CD8-positive, alpha-beta memory T cell (primary cell): ENCODE measurements at places on chromosomes 5 and 9.

DNA sequence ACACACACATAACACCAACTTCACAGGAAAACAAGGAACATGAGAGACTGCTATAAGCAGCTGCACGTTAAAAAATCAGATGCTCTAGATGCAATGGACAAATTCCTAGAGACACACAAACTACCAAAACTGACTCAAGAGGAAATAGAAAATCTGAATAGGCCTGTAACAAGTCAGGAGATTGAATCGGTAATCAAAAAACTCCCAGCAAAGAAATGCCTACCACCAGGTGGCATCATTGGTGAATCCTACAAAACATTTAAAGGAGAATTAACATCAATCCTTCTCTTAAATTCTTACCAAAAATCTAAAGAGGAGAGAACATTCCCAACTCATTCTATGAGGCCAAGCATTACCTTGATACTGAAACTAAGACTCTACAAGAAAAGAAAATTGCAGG lies 54.9 kb downstream of the NDST1 start:
- no peak for DNase-seq

DNA sequence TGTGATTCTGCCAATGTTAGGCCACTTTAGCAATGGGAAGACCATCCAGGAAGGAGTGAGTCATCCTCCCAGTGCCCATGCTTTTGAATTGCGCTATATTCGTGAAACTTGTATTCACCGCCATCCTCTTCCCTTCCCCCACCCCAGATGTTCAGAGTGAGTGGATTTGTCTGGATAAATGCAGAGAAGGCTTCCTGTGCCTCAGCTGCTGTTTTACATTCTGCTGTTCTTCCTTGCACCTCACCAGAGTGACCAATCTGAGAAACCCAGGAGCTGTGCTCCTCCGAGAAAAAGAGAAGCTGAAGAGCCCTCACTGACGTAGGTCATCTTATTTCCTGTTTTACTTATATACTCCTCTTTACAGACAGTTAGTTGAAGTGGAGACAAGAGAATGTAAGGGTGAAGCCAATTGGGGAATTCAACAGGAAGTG lies 24.6 kb upstream of the SVEP1 start:
- no peak for DNase-seq

GRCh38 chr9:38026021-38026809 lies 42.8 kb downstream of the SHB start:
- no peak for DNase-seq

- no peak for DNase-seq
These were observed 136.3 kb downstream of the SIL1 start for GRCh38 chr5:139061856-139062255.

DNA sequence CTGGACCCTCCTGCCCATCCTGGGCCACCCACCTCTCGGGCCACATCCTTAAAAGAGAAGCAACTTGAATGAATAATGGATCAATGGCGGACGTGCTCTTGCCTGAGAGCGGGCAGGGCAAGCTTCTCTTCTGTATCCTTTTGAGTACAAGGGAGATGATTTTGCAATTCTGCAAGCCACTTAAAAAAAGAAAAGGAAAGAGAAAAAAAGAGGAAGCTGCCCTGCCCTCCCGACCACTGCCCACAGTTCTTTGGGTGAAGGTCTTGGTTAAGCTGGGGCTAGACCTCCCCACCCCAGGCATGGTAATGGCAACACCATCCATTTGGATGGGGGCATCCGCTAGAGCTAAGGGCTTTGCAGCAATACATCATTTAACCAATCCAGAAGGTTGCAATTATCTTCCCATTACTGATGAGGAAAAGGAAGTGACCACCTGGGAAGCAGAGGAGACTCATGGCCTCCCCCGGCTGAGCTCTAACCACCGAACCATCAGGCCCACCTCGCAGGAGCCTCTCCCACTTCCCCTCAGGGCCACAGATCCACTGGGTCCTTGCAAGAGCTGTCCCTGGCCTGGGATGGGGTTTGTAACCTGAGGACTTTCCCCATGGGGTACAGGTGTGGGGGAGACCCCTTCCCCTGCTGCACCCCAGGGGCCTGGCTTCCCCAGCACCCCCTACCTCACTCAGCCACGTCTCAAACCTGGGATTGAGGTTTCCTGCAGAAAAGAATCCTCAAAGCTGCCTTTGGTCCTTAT lies 27.8 kb upstream of the LAMC3 start:
- DNase-seq, result no peak

- no peak for DNase-seq
These were observed 399.0 kb downstream of the CDH10 start for GRCh38 chr5:24245821-24246220.

DNA sequence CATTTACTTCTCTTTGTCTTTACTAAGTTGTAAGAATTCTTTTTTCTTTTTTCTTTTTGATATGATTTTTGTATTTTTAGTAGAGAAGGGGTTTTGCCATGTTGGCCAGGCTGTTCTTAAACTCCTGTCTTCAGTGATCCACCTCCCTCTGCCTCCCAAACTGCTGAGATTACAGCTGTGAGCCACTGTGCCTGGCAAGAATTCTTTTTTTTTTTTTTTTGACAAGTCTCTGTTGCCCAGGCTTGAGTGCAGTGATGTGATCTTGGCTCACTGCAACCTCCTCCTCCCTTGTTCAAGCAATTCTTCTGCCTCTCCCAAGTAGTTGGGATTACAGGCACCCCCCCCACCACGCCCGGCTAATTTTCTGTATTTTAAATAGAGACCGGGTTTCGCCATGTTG lies 9.9 kb downstream of the NPM1 start:
- DNase-seq, result no peak

DNA sequence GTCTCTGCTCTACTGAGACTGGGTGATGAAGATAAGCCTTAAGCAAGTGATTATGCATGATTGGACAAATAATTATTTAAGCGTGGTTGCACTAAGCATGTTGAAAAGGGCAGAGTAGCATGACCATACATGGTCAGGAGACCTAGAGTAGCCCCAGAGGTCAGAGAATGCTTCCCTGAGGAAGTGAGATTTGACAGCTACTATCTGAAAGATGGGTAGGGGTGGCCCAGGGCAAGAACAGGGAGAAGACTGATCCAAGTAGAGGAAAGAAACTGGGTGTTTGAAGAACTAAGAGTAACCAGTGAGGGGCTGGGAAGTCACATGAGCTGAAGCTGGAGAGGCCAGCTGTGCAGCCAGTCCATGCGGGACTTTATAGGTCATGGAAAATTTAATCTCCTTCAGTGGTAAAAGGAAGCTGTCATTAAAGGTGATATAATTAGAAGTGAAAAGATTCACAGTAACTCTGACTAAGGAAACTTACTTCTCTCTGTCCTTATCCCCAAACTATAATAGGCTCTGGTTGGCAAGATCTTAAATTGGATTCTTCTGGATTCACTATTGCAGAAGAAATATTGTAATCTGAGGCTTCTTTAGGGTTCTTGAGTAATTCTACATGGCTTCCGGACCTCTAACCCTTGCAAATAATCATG lies 35.2 kb downstream of the YIPF5 start:
- no peak for DNase-seq

- no peak for DNase-seq
These were observed 2.3 kb downstream of the CNOT8 start for GRCh38 chr5:154860765-154861164.

- no peak for DNase-seq
These were observed 217.5 kb downstream of the DCP2 start for GRCh38 chr5:113194125-113194524.

- no peak for DNase-seq
These were observed 17.6 kb upstream of the LCP2 start for GRCh38 chr5:170315154-170315553.

- no peak for DNase-seq
These were observed 109.4 kb downstream of the PSD2 start for GRCh38 chr5:139904816-139905661.

- no peak for DNase-seq
These were observed 324.4 kb downstream of the PRELID2 start for GRCh38 chr5:145510769-145511168.
